ENCODE measurements at places on chromosomes 11 and 22.

DNA sequence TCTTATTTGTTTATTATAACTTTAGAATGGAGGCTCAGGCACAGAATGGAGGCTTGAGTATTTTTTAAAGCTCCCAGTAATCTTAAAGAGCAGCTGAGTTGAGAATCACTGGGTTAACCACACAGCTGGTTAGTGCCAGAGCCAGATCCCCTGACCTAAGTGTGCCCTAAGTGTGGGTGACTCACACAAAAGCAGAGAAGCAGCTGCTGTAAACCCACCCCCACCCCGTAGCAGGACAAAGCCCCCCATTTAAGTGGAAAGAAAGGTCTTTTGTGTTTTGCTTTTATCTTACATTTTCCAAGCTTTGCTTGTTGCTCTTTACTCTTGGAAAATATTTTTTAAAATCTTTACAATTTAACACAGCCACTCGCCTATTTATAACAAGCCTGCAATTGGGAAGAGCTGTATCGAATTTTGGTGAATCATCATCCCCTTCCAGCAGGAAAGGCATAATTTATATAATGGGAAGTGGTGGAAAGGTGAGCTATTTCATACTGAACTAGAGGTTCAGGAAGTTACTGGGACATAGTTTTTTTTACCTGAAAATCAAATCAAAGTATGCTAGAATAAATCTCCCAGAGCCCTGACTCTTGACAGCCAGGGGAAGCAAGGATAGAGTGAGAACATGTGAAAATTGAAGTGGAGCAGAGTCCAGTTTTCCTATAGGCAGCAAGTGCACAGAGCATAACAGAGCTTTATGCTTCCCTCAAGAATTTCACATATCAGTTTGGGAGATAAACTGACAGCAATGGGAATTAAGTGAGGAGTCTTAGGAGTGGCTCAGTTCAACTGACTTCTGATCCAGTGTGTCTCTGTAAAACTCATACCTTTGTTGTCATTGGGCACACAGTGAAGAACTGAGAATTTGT is 405.7 kb downstream of the AASDHPPT start:
- no peak for DNase-seq

- no peak for DNase-seq
Observed at GRCh38 chr11:69115586-69116560, 39.9 kb upstream of the SMIM38 start.

DNA sequence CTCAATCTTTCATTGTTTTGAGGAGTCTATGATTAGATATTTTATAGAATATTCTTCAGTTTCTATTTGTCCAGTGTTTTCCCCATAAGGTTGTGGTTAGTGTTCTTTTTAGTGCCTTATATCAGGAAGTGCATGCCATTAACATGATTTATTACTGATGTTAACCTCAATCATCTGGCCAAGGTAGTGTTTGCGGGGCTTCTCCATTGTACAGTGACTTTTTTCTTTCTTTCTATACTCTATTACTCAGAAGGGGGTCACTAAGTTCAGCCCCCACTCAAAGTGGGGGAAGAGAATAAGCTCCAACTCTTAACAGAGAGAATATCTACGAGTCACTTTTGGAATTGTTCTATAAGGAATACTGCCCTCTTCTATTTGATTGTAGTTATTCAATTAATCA is 415.8 kb downstream of the DYNC2H1 start:
- no peak for DNase-seq

DNA sequence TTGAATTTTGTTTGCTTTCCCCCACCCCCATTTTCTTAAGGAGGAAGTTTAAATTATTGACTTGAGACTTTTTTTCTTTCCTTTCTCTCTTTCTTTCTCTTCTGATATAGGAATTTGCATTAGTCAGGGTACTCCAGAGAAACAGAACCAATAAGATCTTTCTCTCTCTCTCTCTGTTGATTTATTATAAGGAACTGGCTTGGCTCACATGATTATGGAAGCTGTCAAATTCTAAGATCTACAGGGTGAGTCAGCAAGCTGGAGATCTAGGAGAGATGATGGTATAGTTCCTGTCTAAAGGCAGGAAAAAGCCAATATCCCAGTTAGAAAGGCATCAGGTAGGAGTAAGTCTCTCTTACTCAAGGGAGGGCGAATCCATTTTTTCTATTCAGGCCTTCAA is 64.0 kb downstream of the CCDC81 start:
- DNase-seq = no peak

- no peak for DNase-seq
Observed at GRCh38 chr11:1006762-1007161, 29.8 kb downstream of the MUC6 start.

DNA sequence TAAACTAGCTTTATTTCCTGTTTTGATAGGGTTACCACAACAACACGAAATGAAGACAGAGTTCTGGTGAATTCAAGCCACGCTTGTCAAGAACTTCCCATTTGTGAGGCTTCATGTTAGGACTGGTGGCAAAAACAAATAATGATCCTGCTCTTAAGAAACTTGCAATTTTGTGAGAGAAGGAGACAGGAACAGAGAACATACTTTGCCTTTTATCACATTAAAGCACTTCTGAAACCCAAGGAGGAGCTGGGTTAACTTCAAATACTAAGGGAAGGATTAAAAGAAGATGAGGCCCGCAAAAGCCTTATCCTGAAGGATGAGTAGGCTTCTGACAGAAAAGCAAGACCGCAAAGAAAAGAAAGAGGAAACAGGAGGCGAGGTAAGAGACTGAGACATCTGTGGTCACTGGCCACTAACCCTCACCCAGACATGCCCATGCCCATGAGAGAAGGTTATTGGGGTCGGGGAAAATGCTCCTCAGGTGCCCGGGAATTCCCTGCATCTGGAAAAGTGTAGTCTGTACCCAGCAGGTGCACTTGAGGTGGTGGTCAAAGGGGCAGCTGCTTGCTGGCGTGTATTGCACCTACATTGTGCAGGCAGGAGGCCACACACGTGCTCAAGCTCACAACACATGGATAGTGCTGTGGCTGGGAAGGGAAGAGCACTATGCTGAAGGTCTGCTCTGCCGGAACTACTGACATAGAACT is 50.5 kb downstream of the MAPK1 start:
- DNase-seq = peak; percentile 27

DNA sequence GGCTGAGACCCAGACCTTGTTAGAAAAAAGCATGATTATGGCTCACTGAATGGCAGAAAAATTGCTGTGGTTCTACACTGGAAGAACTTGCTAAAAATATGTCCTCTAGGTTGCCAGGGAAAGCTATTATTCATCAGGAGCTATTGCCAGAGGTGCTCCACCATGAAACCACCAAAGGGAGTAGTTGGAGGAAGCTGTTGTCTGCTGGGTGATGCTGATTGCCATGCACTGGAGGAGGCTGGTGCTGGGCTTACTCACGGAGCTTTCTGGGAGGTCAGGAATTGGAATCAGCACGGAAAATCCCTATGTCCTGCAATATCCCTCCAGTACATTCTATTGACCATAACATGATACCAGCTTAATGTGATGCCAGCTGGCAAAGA is 199.6 kb upstream of the ZBED5 start:
- DNase-seq = no peak

DNA sequence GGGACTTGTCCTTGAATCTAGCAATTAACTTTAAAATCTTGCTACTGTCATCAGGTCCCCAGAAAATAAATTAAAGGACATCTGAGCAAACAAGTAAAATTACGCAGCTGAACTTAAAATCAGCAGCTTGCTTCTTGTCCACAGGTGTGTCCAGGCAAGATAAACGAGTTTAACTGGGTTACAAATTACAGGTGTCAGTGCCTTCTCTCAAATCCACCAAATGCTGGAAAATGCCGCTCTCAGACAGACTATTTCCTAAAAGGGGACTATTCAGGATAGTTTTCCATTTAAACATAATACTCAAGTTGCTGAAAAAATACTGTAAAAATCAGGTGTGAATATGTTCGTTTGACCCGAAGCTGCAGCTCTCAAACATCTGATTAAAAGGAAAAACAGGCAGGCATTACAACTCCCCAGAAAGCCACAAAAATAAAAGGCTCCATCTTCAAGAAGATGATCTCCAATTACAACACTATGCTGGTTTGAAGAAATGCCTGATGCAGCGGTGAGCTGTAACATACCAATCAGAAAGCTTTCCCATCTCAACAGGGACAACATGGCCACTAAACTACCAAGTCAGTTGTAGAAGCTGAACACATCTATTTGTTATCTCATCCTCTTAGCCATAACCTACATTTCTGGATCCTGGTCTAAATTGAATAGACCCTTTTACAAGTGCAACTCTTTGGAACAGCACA is 82.1 kb downstream of the CADM1 start:
- no peak for DNase-seq

GRCh38 chr11:108177570-108177969 is 44.9 kb downstream of the NPAT start:
- no peak for DNase-seq

- DNase-seq = no peak
Observed at GRCh38 chr11:129102756-129103155, 89.4 kb downstream of the ARHGAP32 start.

DNA sequence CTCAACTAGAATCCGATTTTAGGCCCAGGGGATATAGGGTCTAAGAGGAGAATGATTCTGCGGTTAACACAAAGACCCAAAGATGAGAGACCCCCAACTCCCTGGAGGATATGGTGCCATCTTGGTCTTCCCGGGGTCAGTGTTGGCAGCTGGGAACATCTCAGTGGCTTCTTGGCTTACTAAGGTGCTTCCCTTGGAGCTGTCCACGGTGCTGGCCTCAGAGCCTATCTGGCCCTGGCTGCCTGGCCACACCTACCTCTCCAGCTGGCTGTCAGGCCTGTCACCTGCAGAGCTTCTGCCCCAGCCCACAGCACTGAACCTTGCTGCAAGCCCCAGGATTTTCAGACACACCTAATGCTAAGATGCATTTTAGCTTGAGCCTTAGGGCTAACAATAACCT is 70.7 kb upstream of the THY1 start:
- DNase-seq = no peak

- no peak for DNase-seq
Observed at GRCh38 chr11:118243993-118244762, 8.0 kb downstream of the MPZL3 start.

DNA sequence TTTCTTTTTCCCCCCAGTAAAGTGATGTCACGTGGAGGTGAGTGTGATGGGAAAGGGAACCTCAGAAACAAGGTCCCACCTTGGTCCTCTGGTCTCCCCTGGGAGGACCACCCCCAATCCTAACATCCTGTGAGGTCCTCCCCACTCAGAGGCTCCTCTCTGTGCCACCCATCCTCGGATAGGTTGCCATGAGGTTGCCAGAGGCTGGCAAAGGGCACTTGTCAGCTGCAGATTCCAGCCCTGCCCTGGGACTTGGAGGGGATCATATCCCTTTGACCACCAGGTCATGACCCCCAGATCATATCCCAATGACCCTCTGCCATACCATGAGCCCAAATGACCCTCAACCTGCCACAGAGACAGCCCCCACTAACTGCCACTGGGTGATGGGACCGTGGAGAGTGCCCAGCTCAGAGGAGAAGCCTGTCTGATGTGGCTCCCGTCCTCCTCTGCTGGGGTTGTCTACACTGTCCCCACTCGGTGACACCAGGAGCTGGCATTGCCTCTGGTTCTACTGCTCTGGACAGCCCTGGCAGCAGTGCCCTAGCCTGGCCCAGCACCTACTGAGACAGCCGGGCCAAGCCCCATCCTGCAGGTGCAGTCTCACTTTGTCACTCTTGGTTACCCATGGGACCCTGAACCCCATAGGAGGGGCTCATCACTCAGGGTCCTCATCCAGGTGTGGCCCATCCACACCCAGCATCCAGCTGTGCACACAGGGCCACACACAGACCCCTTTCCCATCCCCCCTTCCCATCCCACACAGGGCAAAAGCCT is 90.2 kb upstream of the KCNQ1OT1 start:
- DNase-seq = peak; percentile 2

GRCh38 chr11:128511712-128512111 is 75.6 kb downstream of the ETS1 start:
- no peak for DNase-seq

GRCh38 chr11:109739379-109739778 is 317.4 kb downstream of the C11orf87 start:
- DNase-seq = no peak

- DNase-seq = no peak
Observed at GRCh38 chr11:95398437-95399112, 167.6 kb upstream of the SESN3 start.

GRCh38 chr11:11899401-11899800 is 57.6 kb downstream of the USP47 start:
- DNase-seq = no peak

DNA sequence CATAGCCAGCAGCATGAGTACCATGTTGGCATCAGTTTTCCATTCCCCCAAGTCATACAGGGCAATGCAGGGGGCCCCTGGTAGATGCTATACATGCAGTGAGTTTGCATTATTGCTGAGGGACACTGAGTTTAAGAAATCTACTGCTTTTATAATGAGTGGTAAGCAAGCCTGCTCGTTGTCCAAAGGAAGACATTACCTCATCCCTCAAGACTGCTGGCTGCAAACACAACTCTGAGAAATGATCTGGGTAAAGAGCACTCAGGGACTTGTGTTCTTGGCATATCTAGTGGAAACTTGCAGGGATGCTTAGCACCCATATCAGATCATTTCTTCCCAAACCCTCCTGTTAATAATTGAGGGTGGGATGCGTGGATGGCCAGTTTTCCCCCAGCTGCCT is 77.9 kb downstream of the CWC15 start:
- DNase-seq = no peak

GRCh38 chr22:21762712-21763581 is 27.4 kb upstream of the YPEL1 start:
- DNase-seq = peak; percentile 74

- DNase-seq = no peak
Observed at GRCh38 chr22:21845558-21846453, 21.6 kb downstream of the MAPK1 start.

GRCh38 chr22:44582016-44582415 is 84.0 kb upstream of the RTL6 start:
- DNase-seq = no peak

GRCh38 chr11:83438438-83438837 is 152.3 kb upstream of the CCDC90B start:
- DNase-seq = no peak

DNA sequence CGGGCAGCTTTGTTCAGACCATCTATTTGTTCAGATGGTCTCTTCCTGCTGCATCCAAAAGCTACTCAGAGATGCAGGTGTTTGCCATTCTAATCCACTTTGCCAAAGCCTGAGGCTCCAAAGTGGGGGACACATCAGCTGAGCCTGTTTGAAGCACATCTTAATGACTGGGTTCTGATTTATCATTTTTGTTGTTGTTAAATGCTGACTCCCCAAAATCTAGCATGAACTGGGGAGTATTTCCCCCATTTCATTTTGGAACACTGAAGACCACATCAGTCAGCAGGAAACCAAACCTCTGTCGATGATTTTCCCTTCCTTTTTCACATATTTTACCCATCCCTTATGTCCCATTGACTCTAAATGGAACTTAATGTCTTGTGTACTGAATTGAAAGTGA is 262.6 kb downstream of the NTM start:
- DNase-seq = no peak

Data from activated CD4-positive, alpha-beta T cell treated with anti-CD3 and anti-CD28 coated beads for 48 hours (primary cell).